ENCODE measurements at places on chromosomes 2 and 18.

- no peak for DNase-seq
These were observed 73.7 kb downstream of the NCAPH start for GRCh38 chr2:96409081-96409819.

DNA sequence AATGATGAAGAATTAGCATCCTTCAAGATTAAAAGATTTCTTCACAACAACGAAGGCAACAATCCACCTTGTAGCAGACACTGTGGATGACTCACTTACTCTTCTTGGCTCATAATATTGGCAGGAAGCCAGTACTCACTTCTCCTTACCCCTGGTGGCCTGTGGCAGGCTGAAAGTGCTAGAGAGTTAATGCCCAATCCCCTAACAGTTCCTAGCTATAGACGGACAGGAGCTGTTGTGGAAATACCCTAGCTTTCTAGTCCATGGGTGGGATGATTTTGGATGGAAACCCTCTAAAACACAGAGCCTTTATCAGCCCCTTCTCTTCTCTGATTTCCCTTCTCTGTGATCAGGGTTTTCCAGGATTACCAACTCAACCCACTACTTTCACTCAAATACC lies 128.6 kb upstream of the NYAP2 start:
- no peak for DNase-seq

DNA sequence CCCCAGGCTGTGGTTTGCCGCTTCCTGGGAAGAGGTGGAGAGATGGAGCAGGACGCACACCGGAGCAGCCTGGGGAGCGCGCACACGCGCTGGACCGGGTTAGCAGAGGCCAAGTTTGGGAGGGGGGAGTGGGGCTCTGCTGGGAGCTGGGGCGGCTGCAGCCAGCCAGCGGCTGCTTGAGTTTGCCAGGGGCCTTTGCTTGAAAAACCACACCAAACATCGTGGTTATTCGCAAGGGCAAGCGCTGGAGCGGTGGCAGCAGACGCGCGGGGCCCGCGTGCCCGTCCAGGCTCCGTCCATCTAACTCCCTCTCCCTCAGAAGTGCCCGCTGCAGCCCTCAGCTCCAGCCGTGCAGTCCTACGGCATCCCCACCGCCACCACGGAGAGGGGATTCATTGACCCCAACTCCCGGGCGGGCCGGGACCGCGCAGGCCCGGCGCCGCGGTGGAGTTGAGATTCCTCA lies 4.6 kb downstream of the PTGR3 start:
- DNase-seq: no peak

- DNase-seq: no peak
These were observed 42.1 kb downstream of the HDLBP start for GRCh38 chr2:241273210-241274020.

DNA sequence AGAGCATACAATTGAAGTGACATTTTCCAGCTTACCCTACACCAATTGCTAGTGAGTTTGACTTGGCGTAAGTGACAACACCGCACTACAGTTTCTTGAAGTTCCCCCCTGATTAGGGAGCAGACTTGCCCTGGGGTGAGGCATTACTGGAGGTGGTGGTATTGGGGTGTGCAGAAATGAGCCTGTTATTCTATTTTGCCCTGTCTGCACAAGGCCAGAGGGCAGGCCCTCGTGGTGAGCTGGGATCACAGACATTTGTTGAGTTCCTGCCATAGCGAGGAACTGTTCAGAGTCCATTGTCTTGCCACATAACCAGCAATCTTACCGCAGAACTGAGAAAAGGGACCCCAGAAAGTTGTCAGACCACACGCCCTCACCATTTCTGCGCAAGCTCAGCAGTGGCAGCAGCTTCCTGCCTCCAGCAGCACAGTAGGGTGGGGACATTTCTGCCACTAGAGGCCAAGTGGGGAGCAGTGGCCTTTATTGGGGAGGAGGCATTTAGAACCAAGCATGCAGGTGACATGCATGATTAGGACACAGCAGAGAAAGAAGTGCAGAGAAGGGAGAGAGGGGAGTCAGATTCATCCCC lies 103.6 kb upstream of the BCL2L11 start:
- DNase-seq: no peak

DNA sequence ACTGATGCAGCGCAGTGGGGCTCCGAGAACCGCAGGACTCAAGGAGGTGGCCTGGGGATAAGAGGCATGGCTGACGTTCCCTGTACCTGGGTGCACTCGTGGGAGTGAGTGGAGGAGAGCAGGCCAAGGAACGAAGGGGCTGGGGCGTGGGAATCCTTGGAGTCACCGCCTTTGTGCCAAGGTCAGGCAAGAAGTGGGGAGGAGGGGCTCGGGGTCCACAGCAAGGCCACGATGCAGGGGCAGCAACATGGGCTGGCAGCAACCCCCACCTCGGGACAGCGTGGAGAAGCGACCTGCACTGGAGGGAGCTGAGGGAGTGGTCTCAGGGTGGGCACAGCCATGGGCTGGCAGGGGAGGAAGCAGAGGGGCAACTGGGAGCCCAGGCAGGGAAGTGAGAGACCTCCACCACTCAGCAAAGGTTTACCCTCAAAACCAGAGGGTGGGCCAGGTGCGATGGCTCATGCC lies 18.6 kb downstream of the ARID5A start:
- DNase-seq: no peak

DNA sequence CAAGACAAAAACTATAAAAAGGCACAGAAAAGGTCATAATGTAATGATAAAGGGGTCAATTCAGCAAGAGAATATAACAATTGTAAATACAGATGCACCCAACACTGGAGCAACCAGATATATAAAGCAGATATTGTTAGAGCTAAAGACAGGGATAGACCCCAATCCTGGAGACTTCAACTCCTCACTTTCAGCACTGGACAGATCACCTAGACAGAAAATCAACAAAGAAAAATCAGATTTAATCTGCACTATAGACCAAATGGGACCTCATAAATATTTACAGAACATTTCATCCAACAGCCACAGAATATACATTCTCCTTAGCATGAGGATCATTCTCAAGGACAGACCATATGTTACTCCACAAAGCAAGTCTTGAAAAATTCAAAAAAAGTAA lies 114.2 kb downstream of the ROCK1 start:
- no peak for DNase-seq

DNA sequence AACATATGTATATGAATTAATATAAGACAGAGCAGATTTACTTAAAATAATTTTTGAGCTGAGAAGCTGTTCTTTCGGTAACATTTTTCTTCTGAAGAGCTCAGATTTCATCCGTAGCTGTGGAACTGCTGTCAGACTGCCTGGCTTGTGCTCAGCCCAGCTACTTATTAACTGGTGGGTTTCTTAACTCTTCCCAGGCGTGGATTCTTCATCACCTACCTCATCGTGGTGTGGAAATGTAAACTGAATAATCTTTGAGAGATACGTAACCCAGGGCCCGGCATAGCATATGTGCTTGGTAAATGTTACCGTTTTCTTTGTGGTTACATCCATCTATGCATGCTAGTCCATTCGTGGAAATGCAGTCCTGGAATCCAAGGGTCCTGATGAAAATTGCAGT lies 145.0 kb downstream of the MCFD2 start:
- no peak for DNase-seq

DNA sequence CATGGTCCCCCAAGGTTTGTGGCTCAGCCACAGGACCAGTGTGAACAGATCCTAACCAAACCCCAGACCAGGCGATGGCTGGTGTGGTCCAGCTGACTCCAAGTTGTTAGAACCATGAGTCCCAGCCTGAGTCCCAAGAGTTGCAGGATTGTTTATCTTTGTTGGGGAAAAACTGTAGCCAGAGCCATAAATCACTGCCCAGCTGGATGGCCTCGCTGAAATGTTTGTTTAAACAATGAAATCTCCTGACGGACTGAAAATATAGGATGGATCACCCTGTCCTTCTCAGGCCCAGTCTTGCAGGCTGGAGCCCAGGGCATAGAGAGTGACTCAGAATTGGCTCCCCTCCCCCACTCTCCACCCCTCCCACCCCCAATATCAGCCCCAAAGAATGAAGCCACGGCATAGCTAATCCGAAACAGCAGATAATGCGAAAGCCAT lies 36.4 kb downstream of the PKDCC start:
- DNase-seq: no peak

- no peak for DNase-seq
These were observed 109.1 kb downstream of the WDSUB1 start for GRCh38 chr2:159177357-159177756.

GRCh38 chr18:33014060-33014796 lies 241.4 kb upstream of the KLHL14 start:
- no peak for DNase-seq

- no peak for DNase-seq
These were observed 65.1 kb downstream of the MEX3C start for GRCh38 chr18:51132256-51132935.

DNA sequence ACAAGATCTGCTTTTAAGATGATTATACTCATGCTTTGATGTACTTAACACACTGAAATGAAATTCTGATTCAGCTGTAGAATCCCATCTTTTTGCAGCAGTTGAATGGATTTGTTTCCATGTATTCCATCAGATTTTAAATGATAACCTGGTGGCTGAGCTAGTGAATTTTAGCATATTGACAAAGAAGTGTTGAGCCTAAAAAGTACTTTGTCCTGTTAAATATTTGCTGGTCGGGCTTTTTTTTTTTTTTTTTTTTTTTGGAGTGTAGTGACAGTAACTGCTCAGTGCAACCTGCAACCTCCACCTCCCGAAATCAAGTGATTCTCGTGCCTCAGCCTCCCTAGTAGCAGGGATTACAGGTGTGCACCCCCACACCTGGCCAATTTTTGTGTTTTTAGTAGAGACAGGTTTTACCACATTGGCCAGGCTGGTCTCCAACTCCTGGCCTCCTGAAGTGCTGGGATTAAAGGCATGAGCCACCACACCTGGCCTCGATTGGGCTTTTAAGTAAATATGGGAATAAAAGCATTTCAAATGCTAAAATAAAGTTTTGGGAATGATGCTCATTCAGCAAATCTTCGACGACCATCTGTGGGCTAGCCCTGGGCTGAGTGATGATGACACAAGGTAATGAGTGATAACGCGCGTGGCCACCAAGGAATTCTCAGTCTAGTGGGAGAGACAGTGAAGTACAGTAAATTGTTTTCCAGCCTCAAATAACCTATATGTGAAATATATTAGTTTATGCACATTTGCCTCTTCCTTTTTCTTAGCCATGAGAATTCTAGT lies 2.2 kb downstream of the ELP2 start:
- no peak for DNase-seq

- no peak for DNase-seq
These were observed 25.5 kb upstream of the YWHAQ start for GRCh38 chr2:9656270-9656766.

DNA sequence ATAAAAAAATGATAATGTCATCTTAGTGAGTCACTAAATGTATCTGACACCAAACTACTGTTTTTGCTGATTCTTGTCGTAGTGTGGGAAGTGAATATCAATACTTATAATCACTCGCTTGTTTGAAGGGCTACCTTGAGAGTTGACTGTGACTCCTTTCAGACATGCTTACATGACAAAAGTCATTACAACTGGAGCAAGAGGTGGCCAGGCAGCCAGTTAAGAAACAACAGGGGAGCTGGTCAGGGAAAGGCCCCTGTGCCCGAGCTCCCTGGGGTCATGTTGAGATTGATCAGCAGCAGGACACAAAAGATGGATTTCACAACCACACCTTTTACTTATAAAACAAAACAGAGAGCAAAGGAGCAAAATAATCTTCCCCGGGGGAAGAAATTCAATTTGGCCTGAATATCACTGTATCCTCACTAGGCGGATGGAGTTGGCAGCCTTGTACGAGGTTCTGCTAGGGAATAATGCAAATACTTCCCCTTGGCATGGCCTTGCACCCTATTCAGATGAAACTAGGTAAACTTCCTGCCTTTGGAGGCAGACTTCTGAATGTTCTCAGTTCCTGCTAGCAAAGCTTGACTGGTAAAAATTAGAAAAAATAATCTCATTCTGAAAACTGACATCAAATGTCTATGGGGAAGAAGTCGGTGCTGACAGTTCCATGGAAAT lies 101.2 kb downstream of the DYNC1I2 start:
- no peak for DNase-seq

DNA sequence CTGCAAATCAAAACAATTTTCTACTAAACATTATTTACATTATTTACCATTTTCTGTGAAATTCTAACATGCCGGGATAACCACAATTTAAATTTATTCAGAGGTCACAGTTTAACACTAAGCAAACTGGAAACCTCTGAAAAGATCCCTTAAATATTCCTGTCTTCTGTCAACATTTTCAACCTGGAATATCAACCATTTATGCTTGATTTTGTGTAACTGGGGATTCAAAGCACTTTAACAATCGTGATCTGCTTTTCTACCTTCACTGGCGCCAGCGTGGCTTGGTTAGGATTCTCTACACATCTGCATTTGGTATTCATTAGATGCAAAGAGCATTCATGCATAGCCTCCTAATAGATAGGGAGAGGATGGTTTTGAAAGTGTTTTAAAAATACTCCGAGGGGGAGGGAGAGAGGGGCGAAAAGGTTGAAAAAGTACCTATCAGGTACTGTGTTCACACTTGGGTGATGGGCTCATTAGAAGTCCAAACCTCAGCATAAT lies 59.9 kb upstream of the RAB12 start:
- no peak for DNase-seq

DNA sequence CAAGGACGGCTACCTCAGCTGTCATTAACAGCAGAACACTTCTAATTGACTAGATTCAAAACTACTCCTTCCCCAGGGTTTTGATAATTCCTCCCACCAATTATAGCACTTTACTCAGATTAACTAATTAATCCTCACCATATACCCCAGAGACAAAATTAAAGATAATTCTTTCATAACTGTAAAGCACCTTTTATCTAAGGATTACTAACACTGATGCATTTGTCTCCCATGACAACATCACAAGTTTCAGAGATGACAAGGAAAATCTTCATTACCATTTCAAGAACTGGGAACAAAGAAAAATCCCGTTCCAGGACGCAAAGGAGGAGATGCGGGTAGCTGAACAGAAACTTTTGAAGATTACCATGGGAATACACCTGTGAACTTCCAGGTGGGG lies 129.4 kb upstream of the ITGA6 start:
- no peak for DNase-seq

GRCh38 chr2:197136452-197136851 lies 174.1 kb downstream of the ANKRD44 start:
- DNase-seq: no peak

GRCh38 chr2:37669446-37669845 lies 2.0 kb downstream of the CDC42EP3 start:
- DNase-seq: no peak

DNA sequence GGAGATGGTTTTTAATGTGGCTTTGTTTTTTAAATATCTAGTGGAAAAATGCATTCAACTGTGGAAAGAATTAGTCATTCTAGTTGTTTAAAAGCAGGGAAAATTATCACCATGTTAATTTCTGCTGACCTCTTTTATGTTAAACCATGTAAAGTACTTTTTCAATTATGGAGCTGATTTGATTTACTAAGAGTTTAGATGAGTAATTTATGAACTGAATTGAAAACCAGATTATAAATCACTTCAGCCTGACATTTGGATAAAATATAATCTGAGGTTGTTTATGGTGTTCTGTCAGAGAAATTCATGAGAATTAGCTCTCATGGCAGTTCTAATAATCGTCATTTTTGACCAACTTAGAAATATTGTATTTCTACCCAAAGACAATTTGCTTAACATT lies 11.6 kb downstream of the ITGA4 start:
- DNase-seq: no peak

Measured in substantia nigra (tissue), 51 donors.